Central memory CD4-positive, alpha-beta T cell (primary cell): ENCODE measurements at places on chromosomes 13 and 19.

- no peak for DNase-seq
These were observed 19.9 kb upstream of the CACTIN start for GRCh38 chr19:3646336-3647092.

- no peak for DNase-seq
These were observed 6.1 kb downstream of the SH2D3A start for GRCh38 chr19:6761053-6761676.

DNA sequence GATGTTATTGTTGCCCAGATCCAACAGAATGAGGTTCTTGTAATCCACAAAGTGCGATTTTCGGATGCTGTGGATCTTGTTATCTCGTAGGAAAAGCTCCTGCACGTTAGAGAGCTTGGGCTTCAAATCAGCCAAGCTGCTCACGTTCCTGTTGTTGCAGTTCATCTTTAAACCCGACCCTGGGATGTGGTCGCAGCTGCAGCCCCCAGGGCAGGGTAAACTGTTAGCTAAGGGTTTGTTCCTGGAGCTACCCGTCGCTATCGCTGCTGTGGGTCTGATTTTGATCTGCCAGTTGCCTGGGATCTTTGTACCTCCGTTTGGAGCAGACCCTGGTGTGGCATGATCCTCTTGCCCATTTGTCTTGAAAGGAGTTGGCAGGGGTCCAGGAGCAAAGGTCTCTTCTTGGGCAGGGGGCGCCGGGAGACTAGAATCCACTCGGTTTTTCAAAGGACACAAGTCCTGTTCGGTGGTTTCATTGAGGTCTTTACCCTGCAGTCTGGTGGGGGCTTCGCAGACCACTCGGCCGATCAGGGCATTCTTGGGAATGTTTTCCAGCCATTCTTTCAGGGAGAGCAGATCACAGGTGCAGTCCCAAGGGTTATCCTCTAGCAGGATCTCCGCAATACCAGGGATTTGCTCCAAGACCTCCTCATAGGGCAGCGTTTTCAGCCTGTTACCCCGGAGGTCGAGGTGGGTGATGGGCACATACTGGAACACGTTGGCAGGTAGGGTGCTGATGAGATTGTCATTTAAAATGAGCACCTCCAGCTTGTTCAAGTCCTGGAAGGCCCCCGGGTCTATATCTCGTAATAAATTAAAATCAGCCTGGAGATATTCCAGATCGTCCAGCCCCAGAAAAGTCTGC lies 1.8 kb downstream of the SLITRK1 start:
- DNase-seq, result no peak

DNA sequence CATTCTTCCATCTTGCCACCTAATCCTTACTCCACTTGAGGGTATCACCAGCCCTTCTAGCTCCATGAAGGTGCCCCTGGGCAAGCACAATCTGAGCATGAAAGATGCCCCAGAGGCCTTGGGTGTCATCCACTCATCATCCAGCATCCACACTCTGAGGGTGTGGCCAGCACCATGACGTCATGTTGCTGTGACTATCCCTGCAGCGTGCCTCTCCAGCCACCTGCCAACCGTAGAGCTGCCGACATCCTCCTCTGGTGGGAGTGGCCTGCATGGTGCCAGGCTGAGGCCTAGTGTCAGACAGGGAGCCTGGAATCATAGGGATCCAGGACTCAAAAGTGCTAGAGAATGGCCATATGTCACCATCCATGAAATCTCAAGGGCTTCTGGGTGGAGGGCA lies 3.1 kb upstream of the KLK3 start:
- DNase-seq, result no peak

- no peak for DNase-seq
These were observed 2.2 kb downstream of the ZNF83 start for GRCh38 chr19:52635786-52636570.

- DNase-seq, result no peak
These were observed 184.2 kb downstream of the RFC3 start for GRCh38 chr13:34002141-34002540.

- DNase-seq, result no peak
These were observed 93.5 kb downstream of the ATP11A start for GRCh38 chr13:112783135-112783977.

- DNase-seq, result peak; percentile 40
These were observed 43.1 kb downstream of the CEBPG start for GRCh38 chr19:33416307-33417215.

- DNase-seq, result no peak
These were observed 621 bp upstream of the TGDS start for GRCh38 chr13:94596575-94596971.

- no peak for DNase-seq
These were observed 226.3 kb downstream of the FGF9 start for GRCh38 chr13:21897161-21897560.

DNA sequence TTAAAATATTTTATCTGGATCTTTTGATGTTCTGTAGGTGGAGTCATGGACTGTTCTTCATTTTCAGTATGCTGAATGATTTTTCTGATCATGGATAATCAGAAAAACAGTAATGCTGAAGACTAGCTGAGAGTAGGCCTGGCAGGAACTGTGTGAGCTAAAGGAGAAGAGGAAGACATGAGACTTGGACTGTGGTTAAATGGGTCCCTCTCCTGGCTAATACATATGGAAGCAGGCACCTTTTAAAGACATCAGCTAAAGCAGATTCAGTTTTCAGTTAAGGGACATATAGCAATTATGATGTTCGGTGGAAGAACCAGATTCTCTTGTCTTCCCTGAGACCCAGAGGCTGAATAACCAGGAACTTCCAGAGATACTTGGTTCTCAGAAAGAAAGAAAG lies 169.4 kb downstream of the OLFM4 start:
- no peak for DNase-seq

- peak; percentile 3 for DNase-seq
These were observed 11.1 kb upstream of the NFIX start for GRCh38 chr19:12984143-12984627.

GRCh38 chr19:51359294-51359693 lies 6.9 kb downstream of the ETFB start:
- no peak for DNase-seq

DNA sequence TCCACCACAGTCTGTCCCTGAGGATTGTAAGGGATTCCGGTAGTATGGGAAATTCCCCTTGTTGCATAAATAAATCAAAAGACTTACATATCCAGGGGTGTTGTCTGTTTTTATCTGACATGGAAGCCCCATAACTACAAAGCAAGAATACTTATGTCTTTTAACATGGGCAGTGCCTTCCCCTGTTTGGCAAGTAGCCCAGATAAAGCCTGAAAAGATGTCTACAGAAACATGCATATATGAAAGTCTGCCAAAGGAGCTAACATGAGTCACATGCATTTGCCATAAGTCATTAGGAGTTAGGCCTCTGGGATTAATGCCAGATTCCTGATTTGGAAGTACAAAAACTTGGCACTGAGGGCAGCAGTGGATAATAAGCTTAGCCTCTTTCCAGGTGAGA lies 62.1 kb downstream of the ZNF737 start:
- no peak for DNase-seq

DNA sequence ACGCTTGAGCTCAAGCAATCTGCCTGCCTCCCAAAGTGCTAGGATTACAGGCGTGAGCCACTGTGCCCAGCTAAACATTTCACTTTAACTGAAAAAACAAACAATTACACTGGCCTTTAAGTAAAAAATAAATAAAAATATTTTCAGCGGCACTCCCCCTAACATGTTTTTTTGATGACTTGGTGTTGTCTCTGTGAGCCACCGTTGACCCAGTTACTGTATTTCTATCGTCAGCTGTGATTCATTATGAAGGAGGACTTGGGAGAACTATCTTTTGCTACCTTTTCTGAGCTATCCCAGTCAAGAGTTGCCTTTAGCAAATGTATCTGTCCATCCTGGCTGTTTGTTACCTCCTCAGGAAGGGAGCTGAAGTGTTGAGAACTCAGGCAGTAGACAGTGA lies 18.5 kb upstream of the C19orf33 start:
- no peak for DNase-seq

DNA sequence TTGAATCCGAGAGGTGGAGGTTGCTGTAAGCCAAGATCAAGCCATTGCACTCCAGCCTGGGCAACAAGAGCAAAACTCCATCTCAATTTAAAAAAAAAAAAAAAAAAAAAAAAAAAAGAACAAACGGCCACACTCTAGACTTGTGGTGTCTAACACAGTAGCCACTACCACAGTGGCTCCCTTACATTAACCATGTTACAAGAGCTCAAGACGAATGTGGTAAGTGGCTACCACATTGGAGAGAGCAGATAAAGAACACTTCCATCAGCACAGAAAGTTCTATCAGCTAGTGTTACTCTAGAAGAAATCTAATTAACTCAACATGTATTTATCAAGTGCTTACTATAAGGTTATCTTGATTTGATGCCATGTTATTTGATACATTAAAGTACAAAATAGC lies 11.5 kb downstream of the XPO4 start:
- DNase-seq, result no peak
